ENCODE measurements at places on chromosomes 13 and 19.

DNA sequence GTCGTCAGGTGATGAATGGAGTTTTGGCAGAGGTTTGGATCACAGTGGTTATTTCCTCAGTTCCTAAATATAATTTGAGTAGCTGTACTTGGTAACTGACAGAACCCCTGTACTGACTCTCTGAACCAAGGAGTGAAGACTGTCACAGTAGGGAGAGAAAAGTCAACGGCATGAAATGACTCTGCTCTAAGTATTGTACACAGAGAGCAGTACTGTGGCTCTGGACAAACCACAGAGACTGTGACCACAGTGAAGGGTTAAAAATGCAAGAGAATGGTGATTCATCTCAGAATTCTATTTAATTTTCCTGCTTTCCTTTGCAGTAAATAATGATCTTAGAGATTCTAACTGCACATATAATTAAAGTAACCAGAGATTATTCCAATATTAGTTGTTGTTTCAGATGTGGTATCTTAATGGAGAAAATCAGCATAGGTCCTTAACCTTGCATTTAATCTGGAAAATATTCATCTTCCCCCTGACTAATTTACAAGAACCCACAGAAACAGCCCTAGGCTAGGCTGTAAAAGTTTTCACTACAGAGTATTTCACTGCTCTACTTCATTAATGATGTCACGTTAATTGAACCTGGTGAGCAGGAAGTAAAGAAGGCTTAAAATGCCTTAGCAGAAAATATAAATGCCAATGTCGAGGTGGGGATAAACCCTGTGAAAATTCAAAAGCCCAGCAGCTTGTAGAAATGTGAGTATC, 221.9 kb downstream of the LIG4 start:
- DNase-seq: no peak
- no peak overlapping the region for H3K4me3 ChIP-seq
- H3K27ac ChIP-seq: no peak overlapping the region
- no peaks in the 10 kb centered on the region for H3K27me3 ChIP-seq

- H3K4me1 ChIP-seq: no peaks in the 10 kb centered on the region
- peaks cover 4% of the 10 kb centered on the region for H3K36me3 ChIP-seq
- H3K4me3 ChIP-seq: no peak overlapping the region
- DNase-seq: no peak
- H3K27ac ChIP-seq: no peak overlapping the region
- H3K27me3 ChIP-seq: no peaks in the 10 kb centered on the region
Observed at GRCh38 chr13:31639443-31640163, 99.7 kb upstream of the RXFP2 start.

- H3K4me3 ChIP-seq: no peak overlapping the region
- no peaks in the 10 kb centered on the region for H3K4me1 ChIP-seq
- no peak overlapping the region for H3K27ac ChIP-seq
- no peaks in the 10 kb centered on the region for H3K36me3 ChIP-seq
- no peak for DNase-seq
- H3K27me3 ChIP-seq: peaks cover 3% of the 10 kb centered on the region
Observed at GRCh38 chr13:40102360-40102727, 446.9 kb downstream of the COG6 start.

GRCh38 chr19:39512988-39513387, 2.0 kb upstream of the SELENOV start:
- H3K27me3 ChIP-seq: peaks cover 73% of the 10 kb centered on the region
- no peak for DNase-seq
- H3K27ac ChIP-seq: no peak overlapping the region
- no peak overlapping the region for H3K4me3 ChIP-seq

DNA sequence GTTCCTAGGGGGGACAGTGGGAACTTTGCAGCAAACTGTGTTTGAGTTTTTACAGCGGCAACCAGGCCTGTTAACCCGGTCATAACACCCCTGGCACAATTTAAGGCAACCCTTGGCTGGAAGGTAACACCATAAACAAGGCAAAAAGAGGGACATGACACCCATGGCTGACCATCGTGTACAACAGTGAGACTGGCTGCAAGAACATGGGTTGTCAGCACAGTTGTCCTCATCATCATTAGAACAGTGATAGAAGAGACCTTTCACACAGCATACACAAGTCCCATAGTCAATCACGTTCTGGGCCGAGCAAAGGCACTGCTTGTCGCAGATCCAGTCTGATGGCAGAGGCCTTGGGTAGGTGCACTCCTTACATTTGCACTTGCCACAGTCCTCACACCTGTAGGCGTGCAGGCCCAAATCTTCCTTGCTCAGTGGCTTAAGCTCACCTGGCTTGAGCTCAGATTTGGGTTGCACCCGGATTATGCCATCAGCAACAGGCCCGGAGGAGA, 4.1 kb downstream of the SPRY2 start:
- no peaks in the 10 kb centered on the region for H3K27me3 ChIP-seq
- no peak overlapping the region for H3K4me3 ChIP-seq
- no peak for DNase-seq

GRCh38 chr13:26477681-26478080, 79.8 kb upstream of the WASF3 start:
- H3K27ac ChIP-seq: no peak overlapping the region
- no peaks in the 10 kb centered on the region for H3K36me3 ChIP-seq
- H3K4me3 ChIP-seq: no peak overlapping the region
- no peaks in the 10 kb centered on the region for H3K27me3 ChIP-seq
- H3K4me1 ChIP-seq: peaks cover 22% of the 10 kb centered on the region
- DNase-seq: no peak

DNA sequence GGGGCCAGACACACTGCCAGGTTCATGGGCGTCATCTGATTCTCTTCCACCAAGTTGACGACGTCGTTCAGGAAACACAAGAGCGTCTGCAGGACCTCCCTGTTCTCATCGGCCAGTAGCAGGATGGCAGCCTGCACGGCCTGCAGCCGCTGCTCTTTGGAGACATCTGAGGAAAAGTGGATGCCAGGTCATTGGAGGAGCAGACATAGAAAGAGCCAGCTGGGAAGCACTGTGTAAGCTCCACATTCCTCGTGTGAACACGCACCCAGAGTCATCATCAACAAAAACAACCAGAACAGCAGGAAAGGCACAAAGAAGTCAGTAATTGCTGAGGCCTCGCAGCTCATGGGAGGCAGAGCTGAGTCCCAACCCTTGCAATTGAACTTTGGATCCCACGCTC, 96.5 kb downstream of the KL start:
- H3K4me3 ChIP-seq: no peak overlapping the region
- H3K27ac ChIP-seq: no peak overlapping the region
- H3K4me1 ChIP-seq: peaks cover 27% of the 10 kb centered on the region
- peaks cover 21% of the 10 kb centered on the region for H3K36me3 ChIP-seq
- no peaks in the 10 kb centered on the region for H3K27me3 ChIP-seq

GRCh38 chr13:43157796-43158195, 134.4 kb downstream of the DNAJC15 start:
- H3K27ac ChIP-seq: no peak overlapping the region
- peaks cover 4% of the 10 kb centered on the region for H3K36me3 ChIP-seq
- no peak for DNase-seq

GRCh38 chr19:46361915-46362314, 15.0 kb downstream of the PPP5C start:
- no peak overlapping the region for H3K27ac ChIP-seq
- no peak overlapping the region for H3K4me3 ChIP-seq
- peaks cover 22% of the 10 kb centered on the region for H3K36me3 ChIP-seq
- no peaks in the 10 kb centered on the region for H3K27me3 ChIP-seq
- DNase-seq: no peak
- peaks cover 11% of the 10 kb centered on the region for H3K4me1 ChIP-seq

- peaks cover 5% of the 10 kb centered on the region for H3K4me1 ChIP-seq
- H3K4me3 ChIP-seq: no peak overlapping the region
- H3K27me3 ChIP-seq: no peaks in the 10 kb centered on the region
- no peaks in the 10 kb centered on the region for H3K36me3 ChIP-seq
- DNase-seq: no peak
Observed at GRCh38 chr13:68551701-68552522, 1321.8 kb upstream of the PCDH9 start.

DNA sequence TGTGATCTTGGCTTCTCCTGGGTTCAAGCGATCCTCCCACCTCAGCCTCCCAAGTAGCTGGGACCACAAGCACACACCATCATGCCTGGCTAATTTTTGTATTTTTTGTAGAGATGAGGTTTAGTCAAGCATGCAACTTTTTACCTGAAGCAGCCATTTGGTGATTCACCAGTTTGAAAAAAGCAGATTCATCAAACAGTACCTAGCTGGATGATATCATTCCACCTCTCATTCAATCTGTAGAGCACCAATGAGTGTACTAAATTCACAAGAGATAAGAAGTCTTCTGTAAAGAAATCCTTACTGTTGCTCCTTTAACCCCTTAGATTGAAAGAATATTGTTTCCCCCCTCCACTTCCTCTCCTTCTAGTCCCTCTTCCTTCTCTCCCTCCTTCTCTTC, 261.1 kb upstream of the RFC3 start:
- no peak overlapping the region for H3K4me3 ChIP-seq
- H3K4me1 ChIP-seq: peaks cover 4% of the 10 kb centered on the region
- no peak overlapping the region for H3K27ac ChIP-seq
- H3K27me3 ChIP-seq: peaks cover 25% of the 10 kb centered on the region
- no peaks in the 10 kb centered on the region for H3K36me3 ChIP-seq
- DNase-seq: no peak

- H3K27me3 ChIP-seq: peaks cover 6% of the 10 kb centered on the region
- H3K4me1 ChIP-seq: peaks cover 15% of the 10 kb centered on the region
- no peaks in the 10 kb centered on the region for H3K36me3 ChIP-seq
- no peak overlapping the region for H3K4me3 ChIP-seq
- no peak for DNase-seq
Observed at GRCh38 chr13:40230833-40231266, 435.6 kb downstream of the FOXO1 start.

DNA sequence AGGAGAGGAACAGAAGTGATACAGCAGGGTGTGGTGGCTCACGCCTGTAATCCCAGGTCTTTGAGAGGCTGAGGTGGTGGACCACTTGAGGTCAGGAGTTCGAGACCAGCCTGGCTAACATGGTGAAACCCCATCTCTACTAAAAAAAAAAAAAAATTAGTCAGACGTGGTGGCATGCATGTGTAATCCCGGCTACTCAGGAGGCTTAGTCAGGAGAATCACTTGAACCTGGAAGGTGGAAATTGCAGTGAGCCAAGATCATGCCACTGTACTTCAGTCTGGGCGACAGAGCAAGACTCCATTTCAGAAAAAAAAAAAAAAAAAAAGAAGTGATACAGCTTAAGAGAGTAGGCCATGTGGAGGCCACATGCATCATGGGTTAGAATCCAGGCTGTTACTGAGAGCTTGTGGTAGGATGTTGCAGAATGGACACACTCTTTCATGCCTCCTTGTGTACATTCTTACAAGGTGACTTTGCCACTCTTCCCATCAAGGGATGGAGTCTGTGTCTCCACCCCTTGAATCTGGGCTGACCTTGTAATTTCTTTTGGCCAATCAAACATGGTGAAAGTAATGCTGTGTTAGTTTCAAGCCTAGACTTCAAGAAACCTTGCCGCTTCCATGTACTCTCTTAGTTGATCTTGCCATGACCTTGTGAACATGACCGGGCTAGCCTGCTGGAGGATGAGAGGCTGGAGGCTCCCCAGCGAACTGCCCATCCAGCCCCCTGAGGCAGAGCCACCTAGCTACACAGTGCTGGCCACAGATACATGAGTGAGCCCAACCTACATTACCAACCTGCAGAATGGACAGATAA, 12.3 kb downstream of the FAM187B start:
- no peak for DNase-seq
- no peaks in the 10 kb centered on the region for H3K4me1 ChIP-seq
- no peak overlapping the region for H3K27ac ChIP-seq
- H3K4me3 ChIP-seq: no peak overlapping the region
- H3K36me3 ChIP-seq: no peaks in the 10 kb centered on the region

- H3K4me1 ChIP-seq: peaks cover 26% of the 10 kb centered on the region
- no peak for DNase-seq
- no peak overlapping the region for H3K4me3 ChIP-seq
- no peaks in the 10 kb centered on the region for H3K27me3 ChIP-seq
- H3K36me3 ChIP-seq: peaks cover 25% of the 10 kb centered on the region
Observed at GRCh38 chr13:27634231-27634630, 12.5 kb downstream of the POLR1D start.

- no peak for DNase-seq
- peaks cover 4% of the 10 kb centered on the region for H3K36me3 ChIP-seq
- H3K4me3 ChIP-seq: no peak overlapping the region
- H3K4me1 ChIP-seq: peaks cover 22% of the 10 kb centered on the region
- H3K27me3 ChIP-seq: no peaks in the 10 kb centered on the region
- no peak overlapping the region for H3K27ac ChIP-seq
Observed at GRCh38 chr13:25739376-25739775, 312.4 kb downstream of the SHISA2 start.

DNA sequence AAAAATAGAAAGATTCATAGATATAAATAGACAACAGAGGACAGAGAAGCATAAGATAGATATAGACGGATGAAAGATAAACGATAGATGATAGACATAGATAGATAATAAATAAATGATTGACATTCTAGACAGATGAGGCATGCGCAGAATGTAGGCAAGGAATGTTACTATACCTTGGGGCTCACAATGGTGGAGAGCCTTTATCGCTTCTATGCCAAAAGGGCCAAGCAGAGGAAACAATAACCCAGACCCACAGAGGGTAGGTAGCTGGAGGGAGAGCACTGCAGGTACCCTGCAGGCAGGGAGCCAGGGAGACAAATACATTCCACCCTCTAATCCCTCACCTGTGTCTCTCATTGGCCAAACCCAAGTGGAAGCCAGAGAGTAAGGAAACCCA, 44.4 kb downstream of the NOTCH3 start:
- no peak overlapping the region for H3K4me3 ChIP-seq
- H3K36me3 ChIP-seq: peaks cover 4% of the 10 kb centered on the region
- DNase-seq: no peak

DNA sequence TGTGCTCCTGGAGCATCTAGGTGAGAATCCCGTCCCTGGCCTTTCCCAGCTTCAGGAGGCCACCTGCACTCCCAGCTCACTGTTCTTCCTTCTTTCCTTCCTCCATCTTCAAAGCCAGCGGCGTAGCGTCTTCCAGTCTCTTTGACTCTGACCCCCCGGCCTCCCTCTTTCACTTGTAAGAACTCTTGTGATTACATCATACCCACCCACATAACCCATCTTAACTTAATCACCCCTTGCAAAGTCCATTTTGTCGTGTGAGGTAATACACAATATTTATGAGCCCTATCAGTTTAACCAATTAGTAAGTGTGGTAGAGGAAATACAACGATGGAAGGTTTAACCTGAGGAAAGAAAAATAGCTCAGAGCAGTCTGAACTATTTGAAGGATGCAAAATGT, 4.6 kb upstream of the CDC16 start:
- H3K36me3 ChIP-seq: no peaks in the 10 kb centered on the region
- H3K4me3 ChIP-seq: peak overlapping the region; percentile 8
- DNase-seq: no peak
- H3K27ac ChIP-seq: peak overlapping the region; percentile 22
- H3K27me3 ChIP-seq: peaks cover 57% of the 10 kb centered on the region

- H3K27me3 ChIP-seq: no peaks in the 10 kb centered on the region
- no peak overlapping the region for H3K27ac ChIP-seq
- H3K4me3 ChIP-seq: no peak overlapping the region
Observed at GRCh38 chr13:75052616-75053015, 429.4 kb downstream of the TBC1D4 start.

DNA sequence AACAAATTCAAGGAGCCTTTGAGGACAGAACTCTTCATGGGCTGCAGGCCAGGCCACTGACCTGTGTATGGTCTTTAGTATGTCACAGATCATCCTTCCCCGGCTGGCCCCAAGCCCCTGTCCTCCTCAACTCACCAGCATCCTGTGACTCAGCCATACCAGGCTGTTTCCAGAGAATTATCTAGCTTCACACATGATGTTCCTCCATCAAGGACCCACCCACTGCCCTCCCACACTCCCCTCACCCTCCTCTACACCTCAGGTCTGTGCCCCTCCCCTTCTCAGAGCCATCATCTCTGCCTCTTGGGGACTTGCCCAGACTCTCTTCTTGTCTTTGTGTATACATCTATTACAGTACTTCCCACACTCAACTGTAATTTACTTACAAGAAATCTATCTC, 14.7 kb downstream of the DCT start:
- no peaks in the 10 kb centered on the region for H3K4me1 ChIP-seq
- no peak overlapping the region for H3K4me3 ChIP-seq
